GF-D8 (cell line): ENCODE measurements at places on chromosomes 6 and 20.

DNA sequence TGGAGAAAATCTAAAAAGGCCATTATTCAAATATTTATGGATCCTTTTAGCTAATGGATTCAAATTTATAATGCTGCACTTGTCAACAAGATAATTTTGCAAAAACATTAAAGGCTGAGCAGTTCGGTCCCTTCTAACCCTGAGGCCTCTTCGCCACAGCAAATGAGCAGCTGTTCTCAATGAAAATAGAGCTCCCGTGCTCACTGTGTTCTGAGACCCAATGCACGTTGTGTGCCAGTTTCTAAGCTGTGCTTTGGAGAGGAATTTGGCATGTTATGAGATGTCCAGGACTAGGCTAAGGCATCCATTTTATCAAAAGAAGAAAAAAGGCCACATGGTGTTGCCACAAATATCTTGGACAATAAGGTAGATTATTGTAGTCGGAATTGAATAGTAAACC, 220.1 kb upstream of the TSHZ2 start:
- no peak for DNase-seq

DNA sequence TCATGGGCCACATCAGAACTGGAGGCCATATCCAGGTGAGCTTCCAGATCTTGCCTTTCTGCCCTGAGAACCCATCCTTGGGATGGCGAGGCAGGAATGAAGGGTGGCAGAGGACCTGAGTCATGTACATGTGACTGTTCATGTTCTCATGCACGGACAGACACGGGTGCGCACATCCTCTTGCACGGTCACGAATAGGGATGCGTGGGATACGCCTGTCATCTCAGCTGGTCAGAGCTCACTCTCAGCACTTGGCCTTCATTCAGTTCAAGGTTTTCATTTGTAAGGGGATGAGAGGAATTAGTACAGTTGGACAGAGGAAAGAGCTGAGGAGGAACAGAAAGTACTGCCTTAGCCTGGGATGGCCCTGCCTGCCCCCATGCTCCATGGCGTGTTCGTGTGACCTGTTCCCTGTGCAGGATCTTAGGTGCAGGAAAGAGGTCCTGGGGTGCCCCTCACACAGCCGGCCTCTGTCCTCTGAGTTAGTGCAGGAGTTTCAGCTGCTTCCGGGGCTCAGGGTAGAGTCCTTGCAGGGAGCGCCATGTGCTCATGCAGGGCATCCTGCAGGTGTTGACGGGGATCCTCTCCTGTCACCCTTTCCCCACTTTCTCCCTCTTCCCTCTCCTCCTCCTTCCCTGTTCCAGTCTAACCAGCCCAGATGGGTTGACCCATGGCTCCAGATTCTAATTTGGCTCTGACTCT, 173.4 kb downstream of the DTNBP1 start:
- no peak for DNase-seq

GRCh38 chr6:131551902-131552301, 21.1 kb upstream of the ARG1 start:
- no peak for DNase-seq

- no peak for DNase-seq
Observed at GRCh38 chr6:20426177-20427082, 24.8 kb downstream of the E2F3 start.

GRCh38 chr6:110944681-110945151, 13.8 kb upstream of the GTF3C6 start:
- no peak for DNase-seq

GRCh38 chr6:74597266-74597665, 608.6 kb downstream of the COL12A1 start:
- DNase-seq, result no peak

- DNase-seq, result no peak
Observed at GRCh38 chr6:131597446-131597845, 24.4 kb downstream of the ARG1 start.

- no peak for DNase-seq
Observed at GRCh38 chr6:110250058-110250457, 69.8 kb downstream of the CDC40 start.

DNA sequence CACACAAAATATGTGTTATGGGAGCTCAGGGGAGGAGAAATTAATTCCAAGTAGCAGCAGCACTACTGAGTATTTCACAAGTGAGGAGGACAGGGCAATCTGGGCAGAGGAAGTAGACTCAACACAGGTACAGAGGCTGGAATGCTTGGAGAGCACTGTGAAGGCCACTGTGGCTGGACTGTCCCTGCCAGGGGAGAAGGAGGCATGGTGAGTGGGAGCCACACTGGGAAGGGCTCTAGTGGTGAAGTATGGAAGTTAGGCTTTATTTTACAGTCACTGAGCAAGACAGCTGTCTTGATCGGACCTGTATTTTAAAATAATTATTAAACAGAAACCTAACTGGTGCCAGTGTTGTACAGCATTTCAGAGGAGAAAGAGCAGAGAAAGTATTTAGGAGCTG, 28.8 kb downstream of the FAM229B start:
- DNase-seq, result no peak

DNA sequence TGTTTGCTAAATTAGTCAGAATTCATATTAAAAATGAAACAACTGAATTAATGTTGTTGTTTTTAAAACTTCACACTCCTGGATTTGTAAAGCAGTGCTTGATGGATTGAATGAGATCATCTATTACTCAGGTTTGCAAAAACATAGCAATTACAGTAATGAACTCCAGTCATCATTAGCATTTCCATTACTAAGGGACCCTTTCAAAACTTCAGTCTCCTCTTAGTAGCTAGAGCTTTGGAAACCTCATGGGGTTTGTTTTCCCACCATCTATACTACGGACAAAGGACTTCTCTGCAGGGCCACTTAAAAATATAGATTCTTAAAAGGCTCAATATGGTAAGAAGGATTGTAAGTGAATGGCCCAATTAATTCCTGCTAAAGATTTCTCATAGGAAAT, 209.9 kb upstream of the PRND start:
- DNase-seq, result no peak

DNA sequence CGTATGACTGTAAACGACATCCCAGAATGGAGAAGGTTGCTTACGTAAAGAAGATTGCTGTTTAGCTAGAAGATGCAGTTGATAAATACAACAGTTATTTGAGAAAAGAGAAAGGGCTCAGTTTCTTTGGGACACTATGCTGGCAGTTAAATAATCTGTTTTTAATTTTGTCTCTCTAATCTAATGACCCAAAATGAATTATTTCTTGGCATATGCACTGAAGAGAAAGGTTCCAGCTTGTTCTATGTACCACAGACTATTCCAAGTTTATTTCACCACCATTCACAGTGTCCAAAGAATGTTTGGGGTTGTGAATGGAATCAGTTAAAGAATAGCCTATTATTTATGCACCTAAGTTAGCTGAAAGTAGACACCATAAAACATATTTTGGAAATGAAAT, 449.9 kb downstream of the RNF144B start:
- no peak for DNase-seq

DNA sequence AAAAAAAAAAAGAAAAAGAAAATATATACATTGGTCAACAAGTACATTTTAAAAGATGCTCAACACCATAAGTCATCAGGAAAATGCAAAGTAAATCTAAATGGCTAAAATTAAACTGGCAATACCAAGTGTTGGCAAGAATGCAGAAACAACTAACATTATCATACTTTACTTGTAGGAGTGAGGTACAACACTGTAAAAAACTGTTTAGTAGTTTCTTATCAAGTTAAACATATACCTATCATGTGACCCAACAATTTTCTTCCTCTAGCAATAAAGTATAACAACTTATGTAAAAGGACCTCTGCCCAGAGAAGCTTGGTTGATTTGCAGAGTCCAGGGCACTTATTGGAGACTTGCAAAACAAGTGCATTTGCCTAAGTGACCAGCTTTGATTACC, 40.4 kb downstream of the LMBRD1 start:
- no peak for DNase-seq

- DNase-seq, result no peak
Observed at GRCh38 chr6:149354009-149354408, 36.5 kb downstream of the TAB2 start.

- DNase-seq, result no peak
Observed at GRCh38 chr6:136344420-136344819, 54.8 kb upstream of the BCLAF1 start.

DNA sequence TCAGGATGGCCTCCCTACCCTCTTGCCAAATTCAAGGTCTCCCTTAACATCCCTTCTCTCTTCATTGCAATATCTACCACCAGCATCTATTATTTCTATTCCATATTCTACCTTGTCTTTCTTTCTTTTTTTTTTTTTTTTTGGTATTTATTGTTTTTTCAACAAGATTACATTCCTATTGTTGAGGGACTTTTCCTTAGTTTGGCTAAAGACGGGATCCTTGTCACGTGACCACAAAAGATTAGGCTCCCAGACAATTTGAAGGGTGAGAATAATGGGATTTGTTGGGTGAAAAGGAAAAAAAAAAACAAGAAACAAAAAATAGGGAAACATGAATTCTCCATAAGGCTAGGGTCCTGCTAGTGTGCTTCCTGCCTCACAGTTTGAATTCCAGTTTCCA, 124.3 kb upstream of the MCHR2 start:
- DNase-seq, result no peak

- DNase-seq, result no peak
Observed at GRCh38 chr6:30918670-30919069, 4.6 kb downstream of the VARS2 start.

GRCh38 chr20:54590856-54591255, 115.5 kb downstream of the DOK5 start:
- no peak for DNase-seq

GRCh38 chr6:142819603-142820337, 125.2 kb downstream of the HIVEP2 start:
- peak; percentile 86 for DNase-seq

GRCh38 chr6:137489046-137490005, 4.9 kb downstream of the OLIG3 start:
- DNase-seq, result no peak

GRCh38 chr6:88919032-88919431, 44.4 kb downstream of the RNGTT start:
- no peak for DNase-seq

DNA sequence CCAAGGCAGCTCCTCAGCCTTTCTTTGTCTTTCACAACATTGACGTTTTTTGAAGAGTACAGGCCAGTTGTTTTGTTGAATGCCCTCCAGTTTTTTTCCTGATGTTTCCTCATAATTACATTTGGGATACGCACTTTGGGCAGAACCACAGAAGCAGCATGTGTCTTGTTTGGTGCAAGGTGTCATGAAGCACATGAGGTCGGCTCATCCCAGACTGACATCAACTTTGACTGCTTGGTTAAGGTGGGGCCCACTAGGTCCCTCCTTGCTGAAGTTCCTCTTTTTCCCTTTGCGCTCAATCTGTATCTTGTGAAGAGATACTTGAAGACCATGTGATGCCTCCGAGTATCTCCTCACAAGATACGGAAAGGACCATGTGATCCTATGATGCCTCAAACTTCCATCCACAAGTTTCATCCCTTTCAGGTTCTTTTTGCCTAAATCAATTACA, 10.5 kb downstream of the SNAI1 start:
- no peak for DNase-seq

DNA sequence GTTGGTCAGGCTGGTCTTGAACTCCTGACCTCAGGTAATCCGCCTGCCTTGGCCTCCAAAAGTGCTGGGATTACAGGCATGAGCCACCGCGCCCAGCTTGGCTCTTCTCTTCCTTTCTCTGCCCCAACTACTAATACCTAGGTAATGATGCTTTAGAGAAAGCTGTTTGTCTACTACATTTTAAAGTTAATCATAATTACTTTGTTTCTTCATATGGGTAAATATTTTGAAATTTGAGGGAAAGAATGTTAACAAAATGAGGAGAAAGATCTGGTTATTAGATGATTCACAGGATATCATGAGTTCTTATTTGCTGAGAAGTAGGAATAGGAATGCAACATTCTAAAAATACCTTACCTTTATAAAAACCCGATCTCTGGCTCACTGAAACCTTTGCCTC, 18.4 kb upstream of the PTPRK start:
- DNase-seq, result no peak

GRCh38 chr20:57660922-57661745, 40.9 kb upstream of the ZBP1 start:
- no peak for DNase-seq

GRCh38 chr6:23036406-23036983, 467.1 kb downstream of the HDGFL1 start:
- DNase-seq, result no peak

DNA sequence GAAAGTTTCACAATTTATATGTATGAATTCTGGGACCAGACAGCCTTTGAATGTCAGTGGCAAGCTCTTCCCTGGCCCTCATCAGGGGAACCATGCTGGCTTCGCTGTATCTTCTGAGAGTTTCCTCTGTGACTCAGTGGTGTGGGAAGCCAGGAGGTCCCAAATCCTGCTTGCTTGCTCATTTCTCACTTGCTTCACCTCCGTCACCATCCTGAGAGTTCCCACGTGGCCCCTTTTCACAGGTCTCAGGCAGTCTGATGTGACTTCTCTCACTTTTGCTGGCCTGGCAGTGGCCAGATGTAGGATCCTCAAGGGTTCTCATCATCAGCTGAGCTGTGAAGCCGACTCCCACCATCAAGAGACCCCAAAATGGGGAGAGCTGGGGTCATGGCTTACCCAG, 28.4 kb upstream of the RIN2 start:
- no peak for DNase-seq

- DNase-seq, result peak; percentile 79
Observed at GRCh38 chr20:64077876-64078551, 1.3 kb downstream of the RGS19 start.

GRCh38 chr6:53263917-53264316, 84.8 kb downstream of the ELOVL5 start:
- no peak for DNase-seq

DNA sequence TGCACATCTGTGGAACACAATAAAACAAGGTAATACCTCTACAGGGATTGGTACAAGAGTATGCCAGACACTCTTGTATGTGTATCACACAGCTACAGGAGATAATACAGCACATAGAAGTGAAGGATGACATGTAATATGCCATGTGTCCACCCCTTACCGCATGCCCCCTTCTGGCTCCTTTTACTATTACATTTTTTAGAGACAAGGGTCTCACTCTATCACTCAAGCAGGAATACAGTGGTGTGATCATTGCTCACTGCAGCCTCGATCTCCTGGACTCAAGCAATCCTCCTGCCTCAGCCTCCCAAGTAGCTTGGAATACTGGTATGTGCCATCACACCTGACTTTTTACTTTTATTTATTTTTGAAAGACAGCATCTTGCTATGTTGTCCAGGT, 4.2 kb upstream of the NCR3 start:
- DNase-seq, result peak; percentile 45

DNA sequence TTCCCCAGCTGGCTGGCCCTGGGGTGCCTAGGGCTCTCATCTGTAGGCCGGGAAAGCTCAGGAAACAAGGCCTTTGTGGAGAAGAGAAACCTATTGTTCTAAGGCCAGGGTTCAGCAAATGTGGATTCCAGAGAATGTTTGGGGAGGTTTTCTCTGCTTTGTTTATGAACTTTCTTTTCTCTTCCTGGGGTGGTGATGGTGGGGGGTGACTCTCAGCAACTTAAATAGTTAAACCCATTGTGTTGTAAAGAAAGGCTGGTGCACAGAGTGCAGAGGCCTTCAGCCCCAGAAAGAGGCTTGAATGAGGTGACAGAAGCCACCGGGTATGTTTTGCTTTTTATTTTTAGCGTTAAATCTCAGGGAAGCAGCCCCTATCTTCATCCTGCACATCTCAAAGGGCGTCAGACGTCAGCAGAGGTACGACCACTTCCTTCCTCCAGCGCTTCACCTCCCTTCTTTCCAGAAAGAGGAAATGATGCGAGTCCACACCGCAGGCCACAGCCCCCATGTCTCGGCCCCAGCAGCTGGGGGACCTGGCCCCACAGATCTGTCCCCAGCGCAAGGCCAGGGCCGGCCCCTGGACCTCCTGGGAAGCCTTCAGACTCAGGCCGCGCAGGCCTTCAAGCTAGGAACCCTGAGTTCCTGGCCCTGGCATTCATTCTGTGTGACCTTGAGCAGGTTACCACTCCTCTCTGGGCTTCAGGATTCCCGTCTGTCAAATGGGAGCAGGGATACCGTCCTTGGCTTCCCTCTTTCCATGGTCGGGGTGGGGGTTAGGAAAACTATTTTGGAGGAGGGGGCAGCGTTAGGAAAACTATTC, 605 bp upstream of the PPP1R16B start:
- DNase-seq, result peak; percentile 80
